KBM-7 (cell line): ENCODE measurements at places on chromosomes 6 and 20.

DNA sequence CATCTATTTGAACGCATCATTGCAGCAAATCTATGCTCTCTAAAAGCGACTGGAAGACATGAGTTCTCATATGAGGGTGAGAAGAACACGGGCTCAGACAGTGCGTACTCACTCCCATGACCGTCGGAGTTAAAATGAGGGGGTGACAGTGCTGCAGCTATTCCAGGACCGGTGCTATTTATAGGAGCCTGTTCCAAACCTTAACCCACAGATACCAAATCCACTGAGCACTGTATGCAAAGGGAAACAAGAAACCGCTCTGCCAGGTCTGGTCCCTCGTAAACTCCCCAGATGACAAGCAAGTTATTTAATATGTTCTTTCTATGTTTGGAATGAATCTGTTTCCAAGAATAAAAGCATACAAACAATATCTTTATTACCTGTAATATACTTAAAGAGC, 22.9 kb downstream of the PPP1R3G start:
- no peak for DNase-seq

DNA sequence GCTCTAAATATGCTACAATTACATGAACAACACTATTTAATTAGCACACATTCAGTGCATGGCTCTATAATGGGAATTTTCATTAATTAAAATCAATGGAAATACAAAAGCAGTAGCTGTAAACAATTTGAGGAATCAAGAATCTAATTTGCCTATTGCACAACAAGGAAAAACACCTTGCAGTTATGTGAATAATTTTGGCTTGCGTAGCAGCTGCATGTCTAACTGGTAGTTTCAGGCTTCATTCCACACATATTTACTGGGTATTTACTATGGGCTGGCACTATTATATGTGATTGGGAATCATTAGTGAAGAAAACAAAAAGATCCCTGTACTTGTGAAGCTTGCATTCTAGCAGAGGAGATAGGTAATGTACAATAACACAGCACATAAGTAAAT, 26.4 kb downstream of the KIF6 start:
- no peak for DNase-seq

GRCh38 chr20:57746832-57747404, 37.1 kb upstream of the PMEPA1 start:
- no peak for DNase-seq

DNA sequence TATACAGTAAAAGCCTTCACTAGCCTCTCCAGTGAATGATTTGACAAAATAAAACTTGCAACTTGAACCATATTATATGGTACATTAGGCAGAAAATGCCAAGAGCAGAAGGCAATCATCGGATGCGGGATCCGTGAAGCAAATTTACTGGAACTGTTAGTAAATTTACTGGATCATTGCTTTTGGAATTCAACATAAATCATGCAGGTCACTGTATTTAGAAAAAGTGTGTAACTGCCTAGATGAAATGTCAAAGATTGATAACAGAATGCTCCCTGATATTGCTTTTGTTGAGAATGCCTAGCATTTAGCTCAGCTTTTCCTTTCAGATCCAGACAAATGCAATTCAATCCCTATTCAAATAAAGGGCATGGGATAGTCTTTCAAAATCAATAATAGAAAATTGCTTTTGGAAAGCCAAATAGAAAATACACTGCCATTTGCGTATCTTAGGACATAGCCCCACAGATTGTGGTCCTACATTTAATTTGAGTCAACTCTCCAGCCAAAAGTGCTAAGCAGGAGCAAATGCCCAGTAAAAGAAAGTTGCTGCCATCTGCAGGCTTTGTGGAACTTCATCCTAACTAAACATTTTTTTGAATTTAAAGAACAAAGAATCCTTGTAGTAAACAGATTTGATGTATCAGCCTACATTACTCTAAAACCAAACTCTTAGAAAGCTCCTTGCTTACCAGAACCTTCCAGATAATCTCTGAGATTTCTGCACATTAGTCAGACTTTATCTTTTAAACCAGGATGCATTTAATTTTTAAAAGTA, 109.5 kb upstream of the HSF2 start:
- no peak for DNase-seq

GRCh38 chr20:56465997-56466396, 2.4 kb upstream of the RTF2 start:
- peak; percentile 79 for DNase-seq

- no peak for DNase-seq
Observed at GRCh38 chr20:36128463-36129159, 25.9 kb upstream of the EPB41L1 start.

DNA sequence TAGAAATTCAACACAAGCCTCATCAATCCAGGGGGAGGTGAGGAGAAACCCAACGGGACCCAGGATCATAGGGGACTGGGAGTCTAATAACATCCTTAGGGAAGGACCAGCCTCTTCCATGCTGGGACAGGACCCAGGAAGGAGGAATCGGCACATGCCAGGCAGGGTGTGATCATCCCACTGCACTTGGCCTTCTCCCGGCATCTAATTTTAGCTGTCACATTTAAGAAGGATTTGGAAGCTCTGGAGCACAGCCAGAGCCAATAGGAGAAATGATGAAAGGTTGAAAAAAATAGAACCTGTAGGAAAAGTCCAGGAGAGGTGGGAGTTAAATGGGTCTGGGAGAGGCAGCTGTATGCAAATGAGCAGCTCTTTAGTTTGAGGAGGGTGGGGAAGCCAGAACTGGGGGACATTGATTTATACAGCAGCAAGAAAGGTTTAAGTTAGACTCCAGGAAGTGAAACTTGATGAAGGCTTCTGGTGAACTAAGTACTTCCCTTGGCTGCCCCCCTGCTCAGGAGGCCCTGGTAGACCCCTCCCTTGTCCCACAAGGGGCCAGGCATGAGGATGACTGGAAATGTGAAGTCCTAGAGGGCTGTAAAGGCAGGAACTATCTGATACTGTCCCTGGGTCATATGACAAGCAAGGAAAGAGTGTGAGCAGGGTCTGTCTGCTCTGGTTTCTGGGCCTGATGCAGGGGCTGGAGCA, 260.3 kb downstream of the LRFN2 start:
- DNase-seq = no peak

DNA sequence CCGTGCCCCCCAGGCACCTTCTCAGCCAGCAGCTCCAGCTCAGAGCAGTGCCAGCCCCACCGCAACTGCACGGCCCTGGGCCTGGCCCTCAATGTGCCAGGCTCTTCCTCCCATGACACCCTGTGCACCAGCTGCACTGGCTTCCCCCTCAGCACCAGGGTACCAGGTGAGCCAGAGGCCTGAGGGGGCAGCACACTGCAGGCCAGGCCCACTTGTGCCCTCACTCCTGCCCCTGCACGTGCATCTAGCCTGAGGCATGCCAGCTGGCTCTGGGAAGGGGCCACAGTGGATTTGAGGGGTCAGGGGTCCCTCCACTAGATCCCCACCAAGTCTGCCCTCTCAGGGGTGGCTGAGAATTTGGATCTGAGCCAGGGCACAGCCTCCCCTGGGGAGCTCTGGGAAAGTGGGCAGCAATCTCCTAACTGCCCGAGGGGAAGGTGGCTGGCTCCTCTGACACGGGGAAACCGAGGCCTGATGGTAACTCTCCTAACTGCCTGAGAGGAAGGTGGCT, 960 bp downstream of the TNFRSF6B start:
- no peak for DNase-seq

- DNase-seq = peak; percentile 33
Observed at GRCh38 chr20:651713-652614, 1.0 kb downstream of the SRXN1 start.

DNA sequence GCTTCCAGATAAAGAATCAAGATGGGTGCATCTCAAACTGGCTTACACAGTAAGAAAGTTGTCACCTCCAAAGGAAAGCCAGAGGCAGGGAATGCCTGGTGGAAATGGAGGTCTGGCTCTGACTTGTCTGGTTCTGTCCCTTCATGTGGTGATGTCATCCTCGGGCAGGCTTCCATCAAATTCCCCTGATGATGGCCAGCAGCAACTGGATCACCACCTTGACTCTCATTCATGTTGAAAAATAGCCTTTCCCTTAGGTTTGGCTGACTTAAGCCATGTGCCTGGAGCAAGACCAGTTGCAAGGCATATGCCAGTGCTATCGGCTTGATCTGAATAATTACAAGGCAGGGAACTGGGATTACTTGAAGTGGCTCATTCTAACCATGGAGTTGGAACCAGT, 28.8 kb downstream of the IMPG1 start:
- DNase-seq = no peak

- DNase-seq = no peak
Observed at GRCh38 chr6:156316583-156317125, 460.5 kb upstream of the ARID1B start.

GRCh38 chr20:16758454-16759180, 10.5 kb downstream of the OTOR start:
- no peak for DNase-seq

- no peak for DNase-seq
Observed at GRCh38 chr6:71404145-71404966, 115.7 kb downstream of the OGFRL1 start.

DNA sequence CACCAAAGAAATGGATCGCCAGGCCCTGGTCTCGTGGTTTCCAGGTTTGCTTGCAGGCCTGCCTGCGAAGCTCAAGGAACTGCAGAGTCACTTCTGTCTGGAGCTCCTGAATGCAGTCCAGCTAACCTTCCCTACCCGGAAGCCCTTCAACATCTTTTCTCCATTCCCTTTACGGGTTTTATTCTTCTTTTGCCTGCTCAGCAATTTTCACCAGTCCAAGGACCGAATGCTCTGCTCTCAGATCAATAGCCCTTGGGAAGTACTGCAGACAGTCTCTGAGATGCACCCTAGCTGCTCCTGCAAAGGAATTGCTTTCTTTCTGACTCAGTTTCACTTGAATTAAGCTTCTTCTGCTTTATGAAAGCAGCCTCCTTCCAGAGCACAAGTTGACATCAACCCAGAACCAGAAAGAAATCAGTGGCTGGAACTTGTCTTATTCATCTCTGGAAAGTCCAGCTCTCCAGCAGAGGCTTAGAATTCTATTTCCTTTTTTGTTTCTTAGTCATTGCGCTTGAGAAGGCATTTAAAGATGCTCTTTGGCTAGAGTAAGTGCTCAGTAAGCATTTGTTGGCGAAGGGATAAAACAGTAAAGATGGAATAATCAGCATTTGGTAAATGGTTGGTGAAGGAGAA, 18.7 kb upstream of the YWHAB start:
- DNase-seq = no peak

DNA sequence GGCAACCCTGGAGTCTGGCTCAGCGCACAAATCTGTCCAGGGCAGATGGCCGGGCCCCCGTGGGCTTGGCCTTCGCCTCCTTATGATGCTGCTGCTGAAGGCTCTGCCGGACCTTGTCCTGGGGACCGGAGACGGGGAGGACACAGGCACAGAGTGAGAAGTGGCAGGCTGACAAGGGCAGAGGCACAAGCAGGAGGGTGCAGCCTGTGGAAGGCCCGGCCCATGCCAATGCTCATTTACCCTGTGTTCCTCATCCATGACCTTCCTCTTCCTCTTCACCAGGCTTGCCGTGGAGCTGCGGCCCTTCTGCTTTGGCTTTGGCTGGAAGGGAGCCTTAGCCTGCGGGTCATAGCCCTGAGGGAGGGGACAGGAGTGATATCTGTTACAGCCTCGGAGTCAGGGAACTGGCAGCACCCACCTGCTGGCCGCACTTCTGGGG, 2.4 kb downstream of the B3GALT4 start:
- DNase-seq = no peak

- no peak for DNase-seq
Observed at GRCh38 chr6:126805861-126806260, 312.6 kb upstream of the RSPO3 start.

DNA sequence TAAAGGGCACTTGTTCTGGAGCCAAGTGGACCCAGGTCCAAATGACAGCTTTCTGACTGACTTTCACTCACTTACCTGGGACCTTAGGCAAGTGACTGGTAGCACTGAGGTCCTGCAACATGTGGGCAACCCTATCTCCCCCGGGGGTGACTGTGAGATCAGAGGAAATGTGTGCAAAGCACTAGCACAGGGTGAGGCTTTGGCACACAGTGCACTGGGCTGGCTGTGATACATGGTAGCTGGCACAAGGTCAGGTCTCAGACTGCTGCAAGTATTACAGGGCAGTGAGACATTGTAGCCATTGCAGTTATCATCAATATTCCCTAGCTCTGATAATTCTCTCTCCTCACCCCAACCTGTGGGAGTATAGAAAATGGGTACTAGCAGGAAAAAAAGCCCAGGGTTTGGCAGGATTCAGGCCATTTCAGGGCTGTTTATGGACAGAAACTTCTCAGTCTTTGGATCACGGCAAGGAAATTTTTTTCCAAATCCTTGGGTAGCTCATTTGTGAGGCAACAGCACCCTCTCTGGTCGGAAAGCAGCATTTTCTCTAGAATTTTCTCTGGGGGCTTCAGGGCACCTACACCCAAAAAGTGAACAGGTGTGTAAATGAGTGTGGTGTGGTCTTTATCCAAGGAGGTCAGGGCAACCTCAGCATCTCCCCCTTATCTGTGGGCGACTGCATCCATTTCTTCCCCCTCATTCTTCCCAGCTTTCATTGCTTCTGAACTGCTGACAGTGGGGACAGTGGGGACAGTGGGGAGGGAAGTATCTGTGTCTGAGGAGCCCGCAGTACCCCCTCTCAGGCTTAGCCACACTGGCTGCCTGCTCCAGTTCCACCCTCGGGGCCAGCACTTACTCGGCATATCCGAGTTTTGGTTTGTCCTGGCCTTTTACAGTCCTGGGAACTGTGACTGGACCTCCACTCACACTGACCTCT, 148.7 kb upstream of the PHACTR3 start:
- peak; percentile 4 for DNase-seq

GRCh38 chr20:4043329-4043728, 28.0 kb upstream of the RNF24 start:
- no peak for DNase-seq

GRCh38 chr6:15653581-15653980, 9.2 kb downstream of the DTNBP1 start:
- DNase-seq = no peak

DNA sequence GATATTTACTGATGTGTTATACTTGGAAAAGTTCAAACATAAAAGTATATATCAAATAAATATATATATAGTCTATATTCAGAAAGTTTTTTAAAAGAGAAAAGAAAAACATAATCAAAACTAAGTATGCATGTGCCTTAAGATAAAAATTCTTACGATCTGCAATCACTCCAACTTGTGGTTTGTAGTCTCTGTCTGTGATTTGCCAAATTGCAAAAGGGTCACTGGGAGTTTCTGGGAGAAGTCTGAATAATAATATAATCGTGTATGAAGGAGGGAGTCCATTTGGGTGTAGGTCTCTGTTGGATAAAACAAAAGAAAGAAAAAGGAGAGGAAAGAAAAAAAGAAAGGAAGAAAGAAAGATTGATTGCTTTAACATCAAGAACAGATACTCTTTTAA, 92.4 kb downstream of the COL12A1 start:
- DNase-seq = no peak

- no peak for DNase-seq
Observed at GRCh38 chr6:48919555-48919954, 543.5 kb downstream of the MMUT start.

- no peak for DNase-seq
Observed at GRCh38 chr20:59259946-59260345, 40.5 kb upstream of the EDN3 start.

- no peak for DNase-seq
Observed at GRCh38 chr6:82740072-82740471, 325.6 kb downstream of the UBE3D start.

GRCh38 chr6:43454290-43454695, 1.1 kb downstream of the DLK2 start:
- DNase-seq = no peak
